ENCODE measurements at places on chromosomes 6 and 20. TPM values are rescaled to one million over a fixed set of nuclear protein-coding genes. Genes with fewer than 3 reads are reported as not detected.

GRCh38 chr6:168217880-168218537, 101.6 kb downstream of the DACT2 start:
- no peak for DNase-seq

Gene NR2E1
- total RNA-seq = not detected

Gene CCM2L
- total RNA-seq = 1.5 TPM

- no peak for DNase-seq
Measured at GRCh38 chr20:14009208-14009607, 13.9 kb downstream of the MACROD2 start.

DNA sequence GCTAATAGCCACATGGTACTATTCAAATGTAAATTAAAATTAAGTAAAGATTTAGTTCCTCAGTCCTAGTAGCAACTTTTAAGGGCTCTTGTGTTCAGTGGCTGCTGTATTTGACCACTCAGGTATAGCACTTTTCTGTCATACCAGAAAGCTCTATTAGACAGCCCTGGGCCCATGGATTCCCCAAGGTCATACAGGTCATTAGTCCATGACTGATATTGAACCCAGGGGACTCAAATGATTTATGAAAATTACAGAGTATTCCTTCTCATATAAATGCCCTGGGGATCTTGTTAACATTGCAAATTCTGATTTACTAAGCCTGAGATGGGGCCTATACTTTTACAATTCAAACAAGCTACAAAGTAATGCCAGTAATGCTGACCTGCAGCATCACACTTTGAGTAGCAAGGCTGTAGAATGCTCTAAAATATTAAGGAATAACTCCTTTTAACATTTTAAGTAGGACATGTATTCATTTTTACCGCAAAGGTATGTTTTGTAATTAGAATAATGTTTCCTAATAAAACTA, 29.6 kb downstream of the RNF217 start:
- DNase-seq = no peak

- DNase-seq = no peak
Measured at GRCh38 chr20:63617092-63617875, 9.6 kb downstream of the GMEB2 start.

- DNase-seq = no peak
Measured at GRCh38 chr6:138778331-138778730, 4.8 kb downstream of the CCDC28A start.

Gene MTFR2
- 3.8 TPM for total RNA-seq

DNA sequence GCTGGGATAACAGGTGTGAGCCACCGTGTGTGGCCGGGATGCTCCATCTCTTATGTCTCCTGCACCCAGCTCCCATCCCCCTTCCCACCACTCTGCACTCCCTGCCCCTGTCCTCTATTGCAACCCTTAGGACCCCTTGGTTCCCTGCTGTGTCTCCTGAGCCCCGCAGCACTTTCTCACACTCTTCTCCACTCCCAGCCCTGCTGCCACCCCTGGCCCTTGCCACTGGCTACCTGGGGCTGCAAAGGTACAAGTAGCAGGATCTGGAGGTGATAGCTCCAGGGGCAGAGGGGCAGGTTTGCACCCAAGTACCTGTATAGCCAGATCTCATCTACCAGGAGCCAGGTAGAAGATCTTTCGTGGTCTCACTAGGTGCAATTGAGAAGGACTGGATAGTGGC, 6.6 kb upstream of the CPXM1 start:
- no peak for DNase-seq

DNA sequence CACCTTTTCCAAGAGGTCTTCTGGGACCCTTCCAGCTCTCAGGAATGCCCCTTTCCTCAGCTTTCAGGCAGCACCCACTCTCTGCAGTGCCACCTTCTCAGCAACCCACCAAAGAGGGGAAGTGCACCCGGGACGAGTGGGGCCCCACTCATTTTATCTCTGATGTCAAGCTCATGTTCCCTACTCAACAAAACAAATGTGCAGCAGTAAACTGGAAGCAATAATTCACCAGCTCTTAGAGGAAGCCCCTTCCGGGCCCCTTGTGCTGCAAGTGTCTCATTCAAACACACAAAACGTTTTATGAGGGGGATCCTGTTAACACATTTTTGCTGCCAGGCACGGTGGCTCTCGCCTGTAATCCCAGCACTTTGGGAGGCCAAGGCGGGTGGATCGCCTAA, 13.6 kb downstream of the GFOD1 start:
- DNase-seq = no peak

Gene FAM50B
- total RNA-seq = 2.8 TPM

Gene EPHA7
- 32.2 TPM for total RNA-seq

Gene PRDM13
- not detected for total RNA-seq

DNA sequence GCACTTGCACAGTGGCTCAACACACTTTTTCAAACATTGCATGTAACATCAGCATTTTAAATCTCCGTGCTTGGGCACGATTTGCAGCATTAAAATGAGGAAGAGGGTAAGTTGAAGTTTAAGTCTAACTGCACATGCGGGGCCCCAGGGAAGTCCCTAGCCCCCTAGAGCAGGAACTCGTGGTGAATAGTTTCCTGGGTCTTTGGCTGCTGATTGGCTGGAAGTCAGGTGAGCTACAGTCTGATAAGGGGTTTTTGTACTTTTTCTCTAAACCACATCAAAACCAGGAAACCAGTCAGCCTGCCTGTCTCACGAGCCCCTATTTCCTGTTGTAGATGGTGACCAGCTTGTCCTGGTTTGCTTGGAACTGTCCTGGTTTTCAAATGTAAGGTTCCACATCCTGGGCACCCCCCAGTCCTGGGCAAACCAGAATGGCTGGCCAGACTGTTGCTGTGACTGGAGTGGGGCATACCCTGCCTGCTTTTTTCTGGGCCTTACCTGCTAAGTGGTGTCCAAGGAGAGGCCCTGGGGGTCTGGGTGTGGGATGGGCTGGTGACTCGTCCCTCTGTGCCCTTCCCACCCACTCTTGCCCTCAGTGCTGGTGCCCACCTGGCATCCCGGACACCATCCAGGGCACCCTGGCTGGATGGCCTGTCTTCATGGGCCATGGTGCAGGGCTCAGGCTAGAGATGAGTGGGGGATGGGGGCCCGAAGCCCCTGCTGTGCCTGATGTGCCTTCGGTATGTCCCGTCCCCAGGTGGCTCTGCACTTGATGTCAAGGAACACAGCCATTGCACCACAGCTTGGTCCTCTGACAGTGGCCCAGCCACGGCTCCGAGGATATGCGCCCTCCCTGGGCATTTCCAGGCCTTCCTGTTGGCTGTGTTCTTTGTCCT, 31.8 kb downstream of the SUN5 start:
- no peak for DNase-seq

DNA sequence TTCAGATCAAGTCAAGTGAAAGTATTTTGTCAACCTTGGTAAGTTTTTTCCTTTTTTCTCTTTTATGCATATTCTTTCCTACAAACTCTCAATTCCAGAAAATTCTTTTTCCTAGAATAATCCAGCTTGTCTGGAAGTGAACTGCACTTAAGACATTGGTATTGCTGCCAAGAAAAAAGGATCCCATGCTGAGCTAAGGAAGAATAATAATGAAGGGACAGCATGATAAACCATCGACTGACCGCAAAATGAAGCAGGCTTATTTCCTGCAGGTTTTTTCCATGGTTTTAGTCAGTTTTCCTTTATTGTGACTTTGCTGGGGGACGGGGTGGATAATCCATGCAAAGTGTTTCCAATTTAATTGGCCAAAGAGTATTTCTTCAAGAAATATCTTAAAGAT, 857.6 kb upstream of the SLC35B3 start:
- DNase-seq = no peak

- no peak for DNase-seq
Measured at GRCh38 chr6:3718407-3718806, 33.1 kb downstream of the PXDC1 start.

Gene ENPP1
- total RNA-seq = 2.7 TPM

DNA sequence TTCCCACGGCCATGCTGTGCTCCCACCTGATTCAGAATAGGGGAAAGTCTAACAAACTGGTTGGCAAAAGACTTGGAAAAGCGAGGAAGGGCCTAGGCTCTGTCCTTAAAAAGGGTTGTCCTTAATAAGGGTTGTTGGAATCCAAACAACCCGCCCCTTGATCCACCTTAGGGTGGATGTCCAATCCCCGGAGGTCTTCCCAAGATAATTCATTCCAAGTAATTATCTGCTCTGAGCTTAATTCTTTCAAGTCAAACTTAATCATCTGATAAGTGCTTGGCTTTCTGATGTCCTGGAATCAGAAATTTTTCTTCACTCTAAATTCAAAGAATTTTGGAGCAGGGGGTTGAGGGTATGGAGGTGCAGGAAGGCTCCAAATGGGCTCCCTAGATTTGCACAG, at the start of gene KHDC1L:
KHDC1L (minus strand) TSS at position 101 of the 400 bp plus-strand sequence; CDS start at position 13, 88 bp downstream.
- DNase-seq = no peak

Gene C4A
- 13.1 TPM for total RNA-seq

Gene CD83
- total RNA-seq = 5.7 TPM

GRCh38 chr6:141265756-141266623, 866.7 kb upstream of the GJE1 start:
- no peak for DNase-seq

DNA sequence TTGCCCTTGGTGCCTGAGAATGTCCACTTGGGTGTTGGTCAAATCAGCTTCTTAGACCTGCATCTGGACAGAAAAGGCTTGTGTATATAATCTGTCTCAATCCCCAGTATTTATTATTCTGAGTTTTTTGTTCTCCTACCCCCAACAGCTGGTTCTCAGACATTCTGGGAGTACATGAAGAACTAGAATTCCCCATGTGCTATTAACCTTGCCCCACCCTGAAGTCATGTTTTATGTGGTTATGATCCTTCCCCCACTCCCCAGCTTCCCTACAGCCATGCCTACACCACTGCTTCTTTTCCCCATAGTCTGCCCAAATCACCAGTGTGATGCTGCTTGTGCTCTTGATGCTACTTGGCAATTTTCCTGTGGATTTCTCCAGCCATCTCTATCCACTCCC, 157.0 kb downstream of the ADAT2 start:
- no peak for DNase-seq

Gene OR2J1
- not detected for total RNA-seq

DNA sequence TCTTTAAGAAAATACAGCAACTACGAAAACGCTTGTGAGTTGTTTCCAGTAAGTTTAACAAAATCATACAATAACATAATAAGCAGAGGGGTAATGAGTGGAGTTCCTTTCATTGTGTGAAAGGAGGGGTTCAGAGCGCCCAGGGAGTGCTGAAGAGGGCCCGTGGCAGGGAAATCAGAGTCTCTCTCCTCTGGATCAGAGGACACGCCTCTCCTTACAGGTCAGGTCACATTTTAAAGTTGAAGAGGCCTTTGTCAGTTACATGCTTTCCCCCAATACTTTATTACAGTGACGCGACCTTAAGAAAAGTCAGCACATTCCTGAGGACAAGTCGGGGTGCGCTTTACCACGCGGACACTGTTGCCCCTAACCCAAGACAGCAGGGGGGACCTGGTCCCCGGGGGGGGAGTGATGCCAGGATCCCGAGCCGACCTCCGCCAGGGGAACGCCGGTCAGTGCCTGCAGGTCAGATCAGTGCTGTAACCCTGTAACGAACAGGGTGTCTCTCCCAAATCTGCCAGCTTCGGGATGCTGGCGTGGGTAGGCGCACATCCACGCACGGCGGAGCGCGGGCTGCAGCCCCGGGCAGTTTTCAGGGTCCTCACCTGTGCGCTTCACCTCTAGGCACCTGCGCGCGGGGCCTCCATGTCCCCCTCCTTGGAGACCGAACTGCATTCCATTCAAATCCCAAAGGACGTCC, 848 bp downstream of the DACT2 start:
- no peak for DNase-seq

DNA sequence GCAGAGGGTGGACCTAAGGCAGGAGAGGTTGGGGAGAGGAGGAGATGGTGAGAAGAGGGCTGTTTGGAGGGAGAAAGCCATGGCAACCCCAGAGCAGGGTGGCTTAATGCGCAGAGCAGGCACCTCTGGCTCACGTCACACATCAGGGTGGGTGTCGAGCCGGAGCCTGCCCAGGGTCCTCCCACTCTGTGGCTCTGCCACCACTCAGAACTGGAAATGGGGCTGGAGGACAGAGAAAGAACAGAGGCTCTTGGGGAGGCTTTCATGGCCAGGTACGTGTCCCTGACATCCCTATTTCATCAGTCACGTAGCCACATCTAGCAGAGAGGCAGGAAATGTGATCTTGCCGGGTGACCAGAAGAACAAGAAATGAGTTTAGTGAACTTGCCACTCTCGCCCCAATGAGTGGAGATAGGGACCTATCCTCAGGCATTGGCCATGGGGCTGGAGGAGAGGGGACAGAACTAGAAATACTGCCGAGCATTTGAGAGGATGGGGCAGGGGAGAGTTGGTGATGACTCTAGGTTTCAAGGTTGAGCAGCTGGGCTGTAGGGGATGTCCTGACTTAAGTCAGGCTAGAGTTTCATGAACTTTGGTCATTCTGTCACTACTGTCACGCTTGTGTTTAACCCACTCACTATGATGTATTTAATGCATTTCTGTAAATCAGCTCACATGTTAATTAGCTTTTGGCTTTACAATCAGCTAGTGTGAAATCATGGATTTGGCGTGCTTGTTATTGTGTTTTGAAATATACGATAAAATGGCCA, 52.7 kb downstream of the CDH26 start:
- DNase-seq = no peak

GRCh38 chr6:158769234-158769770, 49.9 kb downstream of the EZR start:
- DNase-seq = no peak

- no peak for DNase-seq
Measured at GRCh38 chr6:87671555-87672029, 30.4 kb downstream of the AKIRIN2 start.

DNA sequence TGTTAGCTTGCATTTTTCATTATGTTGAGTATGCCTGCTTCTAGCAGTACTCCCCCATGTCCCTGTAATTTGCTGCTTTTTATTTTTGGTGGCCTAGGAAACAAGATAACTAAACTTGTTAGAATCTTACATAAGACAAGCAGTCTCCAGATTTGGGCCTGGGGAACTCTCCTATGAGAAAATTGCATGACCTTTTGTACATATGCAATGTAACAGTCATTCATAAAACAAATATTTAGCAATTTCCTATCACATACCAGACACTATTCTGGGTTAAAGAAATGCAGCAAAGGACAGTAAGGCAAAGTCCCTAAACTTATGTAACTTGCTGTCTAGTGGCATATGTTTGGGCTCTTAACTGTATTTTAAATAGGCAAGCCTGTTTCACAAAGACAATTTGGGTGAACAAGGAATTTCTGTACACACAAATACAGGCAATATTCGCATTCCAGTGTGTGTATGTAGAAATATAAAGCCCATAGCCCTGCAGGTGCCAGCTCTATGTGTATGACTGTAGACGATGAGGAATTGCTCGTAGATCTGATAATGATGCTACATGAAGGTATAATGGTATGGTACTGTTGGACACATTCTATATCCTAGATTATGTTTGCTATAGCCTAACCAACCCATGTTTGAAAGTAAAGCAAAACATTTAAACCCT, 305.2 kb upstream of the CITED2 start:
- DNase-seq = no peak

GRCh38 chr20:21515300-21516179, 1.7 kb upstream of the NKX2-2 start:
- no peak for DNase-seq
